T-helper 2 cell treated with Interferon-gamma antibody and Interleukin-4, amounts not matched to agents 5 μg/mL and 100 μg/mL, for 36 hours (primary cell): ENCODE measurements at places on chromosomes 5 and 9.

DNA sequence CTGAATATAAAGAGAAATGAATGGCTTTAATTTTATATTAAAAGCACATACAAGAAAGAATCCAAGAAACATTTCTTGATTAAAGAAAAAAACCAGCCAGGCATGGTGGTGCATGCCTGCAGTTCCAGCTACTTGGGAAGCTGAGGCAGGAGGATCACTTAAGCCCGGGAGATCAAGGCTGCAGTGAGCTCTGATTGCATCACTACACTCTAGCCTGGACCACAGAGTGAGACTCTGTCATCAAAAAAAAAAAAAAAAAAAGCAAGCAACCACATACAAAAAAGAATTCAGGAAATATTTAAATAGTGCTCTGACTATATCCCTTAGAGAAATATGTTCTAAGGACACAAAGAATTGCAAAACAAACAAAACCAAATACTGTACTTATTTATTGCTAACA lies 2.5 kb upstream of the PLAC8L1 start:
- DNase-seq = no peak

GRCh38 chr9:37197158-37198038 lies 77.0 kb downstream of the ZCCHC7 start:
- no peak for DNase-seq

- DNase-seq = no peak
Observed at GRCh38 chr5:20109326-20109725, 121.3 kb upstream of the CDH18 start.

GRCh38 chr9:113380869-113381378 lies 4.1 kb upstream of the HDHD3 start:
- DNase-seq = no peak

GRCh38 chr9:128927731-128928411 lies 7.1 kb downstream of the PHYHD1 start:
- DNase-seq = peak; percentile 35

- peak; percentile 6 for DNase-seq
Observed at GRCh38 chr5:96431376-96432187, 1.5 kb downstream of the PCSK1 start.

DNA sequence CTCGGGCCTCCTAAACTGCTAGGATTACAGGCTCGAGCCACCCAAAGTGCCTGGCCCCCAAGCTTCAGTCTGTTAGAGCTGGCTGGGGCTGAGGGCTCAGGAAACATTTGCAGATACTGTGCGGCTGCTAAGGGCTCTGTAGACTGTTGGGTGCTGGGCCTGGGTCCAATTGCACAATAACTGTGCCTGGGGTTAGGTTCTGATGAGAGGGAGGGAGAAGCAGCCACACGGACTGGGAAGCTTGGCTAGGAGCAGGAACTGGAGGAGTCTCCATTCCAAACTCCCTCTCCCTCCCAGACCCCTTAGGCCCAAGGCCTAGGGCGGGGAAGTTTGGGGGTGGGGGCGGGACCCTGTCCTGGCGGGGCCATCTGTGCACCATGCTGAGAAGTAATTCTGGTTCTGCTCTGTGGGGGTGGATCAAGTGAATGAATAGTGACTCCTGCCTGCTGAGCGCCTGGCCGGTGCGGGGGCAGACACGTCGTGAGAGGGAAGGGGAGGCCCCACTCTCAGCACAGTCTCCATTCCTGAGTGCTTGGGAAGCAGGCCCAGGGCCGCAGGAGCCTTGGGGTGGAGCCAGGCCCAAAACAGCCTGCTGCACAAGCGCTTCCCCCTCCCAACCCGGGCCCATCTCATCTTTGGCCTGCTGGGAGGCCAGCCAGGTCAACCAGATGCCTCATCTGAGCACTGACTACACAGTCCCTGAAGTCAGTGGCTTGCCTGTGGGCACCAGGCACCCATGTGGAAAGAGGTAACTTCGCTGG lies 1.5 kb downstream of the ASS1 start:
- DNase-seq = no peak

- DNase-seq = no peak
Observed at GRCh38 chr5:18992264-18992663, 995.7 kb downstream of the CDH18 start.

GRCh38 chr5:136258463-136258862 lies 65.5 kb upstream of the SMIM32 start:
- no peak for DNase-seq

DNA sequence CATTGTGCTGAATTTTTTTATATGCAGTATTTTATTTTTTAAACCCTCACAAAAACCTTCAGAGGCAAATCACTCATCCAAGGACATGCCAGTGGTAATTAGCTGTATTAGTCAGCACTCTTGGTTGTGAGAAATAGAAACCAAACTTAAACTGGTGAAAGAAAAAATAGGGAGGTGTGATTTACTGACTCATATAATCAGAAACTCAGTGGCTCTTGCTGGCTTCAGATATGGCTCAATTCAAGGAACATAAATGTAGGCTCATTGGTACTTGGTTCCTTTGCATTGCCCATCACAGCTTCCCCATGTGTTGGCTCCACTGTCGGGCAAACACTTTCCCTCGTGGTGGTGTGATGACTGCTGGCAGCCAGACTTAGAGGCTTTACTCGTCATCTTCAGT lies 497.2 kb downstream of the MAT2B start:
- DNase-seq = no peak

- no peak for DNase-seq
Observed at GRCh38 chr9:5499889-5500398, 10.4 kb upstream of the PDCD1LG2 start.

GRCh38 chr5:132011622-132012343 lies at the start of gene ACSL6:
ACSL6 (minus strand) TSS chr5:132011658; CDS start chr5:132011553, 105 bp downstream.
- DNase-seq = peak; percentile 39

DNA sequence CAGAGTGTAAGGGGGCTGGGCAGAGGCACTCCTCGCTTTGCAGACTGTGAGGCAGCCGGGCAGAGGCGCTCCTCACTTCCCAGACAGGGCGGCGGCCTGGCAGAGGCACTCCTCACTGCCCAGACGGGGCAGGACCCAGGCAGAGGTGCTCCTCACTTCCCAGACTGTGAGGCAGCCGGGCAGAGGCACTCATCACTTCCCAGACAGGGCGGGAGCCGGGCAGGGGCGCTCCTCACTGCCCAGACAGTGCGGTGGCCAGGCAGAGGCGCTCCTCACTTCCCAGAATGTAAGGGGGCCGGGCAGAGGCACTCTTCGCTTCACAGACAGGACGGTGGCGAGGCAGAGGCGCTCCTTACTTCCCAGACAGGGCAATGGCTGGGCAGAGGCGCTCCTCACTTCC lies 442.5 kb downstream of the SPATA31D1 start:
- no peak for DNase-seq

DNA sequence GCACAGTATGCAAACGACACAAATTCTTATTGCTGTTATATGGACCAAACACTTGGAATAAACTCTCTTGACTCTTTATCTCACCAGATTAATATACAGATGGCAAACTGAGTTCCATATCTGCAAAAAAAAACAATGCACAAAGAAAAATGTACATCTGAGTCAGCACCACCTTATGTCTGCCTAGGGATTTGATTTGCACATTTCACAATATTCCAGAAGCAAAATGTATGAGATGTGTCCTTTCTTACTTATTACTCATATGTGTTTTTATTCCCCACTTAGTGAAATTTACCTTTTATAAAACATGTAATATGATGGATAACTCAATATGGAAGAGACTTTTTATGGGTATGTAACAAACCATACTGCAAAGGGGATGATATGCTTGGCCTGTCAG lies 236.9 kb downstream of the GLIS3 start:
- DNase-seq = no peak

- DNase-seq = no peak
Observed at GRCh38 chr5:170554521-170555267, 50.9 kb downstream of the KCNIP1 start.

GRCh38 chr5:159700016-159700415 lies 216.3 kb upstream of the ADRA1B start:
- DNase-seq = no peak

DNA sequence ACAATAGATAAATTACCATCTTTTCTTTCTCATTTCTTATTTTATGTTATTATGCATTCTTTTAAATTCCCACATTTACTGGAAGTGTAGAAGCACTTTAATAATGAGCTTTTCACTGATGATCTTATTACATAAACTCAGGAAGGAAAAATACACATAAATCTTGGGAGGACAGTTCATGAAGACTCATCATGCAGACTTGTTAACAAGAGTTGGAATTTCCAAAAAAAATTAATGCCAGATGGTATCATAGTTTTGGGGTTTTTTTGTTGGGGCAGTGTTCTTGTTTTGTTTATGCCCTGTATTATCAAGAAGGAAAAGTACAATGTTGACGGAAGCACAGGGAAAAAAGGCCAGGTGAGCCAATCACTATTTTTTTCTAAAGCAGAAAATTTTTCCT lies 35.1 kb downstream of the CEMIP2 start:
- no peak for DNase-seq

GRCh38 chr9:33043671-33044070 lies 18.6 kb downstream of the DNAJA1 start:
- no peak for DNase-seq

DNA sequence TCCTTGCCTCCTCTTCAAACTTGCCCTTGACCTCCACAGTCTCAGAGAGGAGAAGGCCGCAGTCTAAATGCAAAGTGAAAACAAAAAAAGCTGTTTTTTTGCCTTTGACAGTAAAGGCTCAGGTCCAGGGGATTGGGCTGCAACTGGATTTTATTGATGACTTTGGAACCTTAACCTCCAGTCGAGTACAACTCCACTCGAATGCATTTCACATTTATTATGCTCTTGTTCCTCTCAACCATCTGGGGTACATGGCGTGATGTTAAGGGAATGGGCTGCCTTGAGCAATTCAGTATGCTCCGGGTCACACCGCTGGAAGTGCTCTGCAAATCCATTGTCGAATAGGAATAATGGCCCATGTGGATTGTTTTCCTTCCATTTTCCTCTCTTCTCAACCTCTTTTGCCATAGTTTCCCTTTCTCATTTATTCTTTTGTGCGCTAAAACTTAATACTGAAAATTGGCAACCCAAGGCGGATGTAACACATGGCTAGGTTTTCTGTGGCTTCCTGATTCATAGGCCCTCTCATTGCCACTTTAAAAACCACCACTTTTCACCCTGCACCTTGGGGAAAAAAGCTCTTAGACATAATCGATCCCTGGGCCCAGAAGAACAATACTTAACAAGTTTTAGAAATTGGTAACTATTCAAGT lies 34.3 kb downstream of the ITK start:
- DNase-seq = no peak

GRCh38 chr5:32282633-32283032 lies 30.1 kb downstream of the MTMR12 start:
- no peak for DNase-seq

- no peak for DNase-seq
Observed at GRCh38 chr5:173807181-173807655, 80.9 kb upstream of the CPEB4 start.
